ENCODE measurements at places on chromosomes 4 and X.

DNA sequence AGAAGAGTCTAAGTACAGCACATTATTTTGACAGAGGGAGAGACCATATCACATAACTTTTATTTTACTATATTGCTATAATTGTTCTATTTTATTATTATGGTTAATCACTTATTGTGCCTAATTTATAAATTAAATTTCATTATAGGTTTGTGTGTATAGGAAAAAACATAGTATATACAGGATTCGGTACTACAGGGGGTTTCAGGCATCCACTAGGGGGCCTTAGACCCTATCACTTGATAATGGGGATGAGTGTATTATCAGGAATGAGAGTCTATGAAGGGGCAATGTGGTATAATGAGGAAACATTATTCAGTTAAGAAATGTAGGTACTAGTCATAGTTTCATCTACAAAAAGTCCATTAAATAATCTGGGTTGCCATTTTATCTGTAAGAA lies 833.1 kb downstream of the C4orf33 start:
- no peaks in the 10 kb centered on the region for H3K4me1 ChIP-seq
- H3K27ac ChIP-seq: no peak overlapping the region
- H3K36me3 ChIP-seq: no peaks in the 10 kb centered on the region
- no peak overlapping the region for H3K4me3 ChIP-seq
- no peak for DNase-seq

DNA sequence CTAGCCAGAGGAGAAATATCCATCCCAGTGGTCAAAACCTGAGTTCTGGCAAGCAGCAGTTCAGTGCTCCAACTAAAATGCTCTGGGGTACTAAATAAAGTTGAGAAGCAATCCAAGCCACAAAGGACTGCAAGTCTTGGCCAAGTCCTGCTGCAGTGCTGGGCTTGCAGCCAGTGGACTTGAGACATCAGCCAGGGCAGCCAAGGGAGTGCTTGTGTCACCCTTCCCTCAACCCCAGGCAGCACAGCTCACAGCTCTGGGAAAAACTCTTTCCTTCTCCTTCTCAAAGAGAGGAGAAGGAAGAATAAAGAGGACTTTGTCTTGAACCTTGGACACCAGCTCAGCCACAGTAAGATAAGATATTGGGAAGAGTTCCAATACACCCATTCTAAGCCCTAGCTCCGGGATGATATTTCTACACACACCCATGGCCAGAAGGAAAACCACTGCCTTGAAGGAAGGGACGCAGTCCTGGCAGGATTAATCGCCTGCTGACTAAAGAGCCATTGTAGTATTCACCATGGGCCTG lies 99.8 kb downstream of the PTCHD1 start:
- no peak for DNase-seq
- H3K27me3 ChIP-seq: no peaks in the 10 kb centered on the region
- no peaks in the 10 kb centered on the region for H3K4me1 ChIP-seq
- no peak overlapping the region for H3K27ac ChIP-seq
- H3K36me3 ChIP-seq: no peaks in the 10 kb centered on the region

DNA sequence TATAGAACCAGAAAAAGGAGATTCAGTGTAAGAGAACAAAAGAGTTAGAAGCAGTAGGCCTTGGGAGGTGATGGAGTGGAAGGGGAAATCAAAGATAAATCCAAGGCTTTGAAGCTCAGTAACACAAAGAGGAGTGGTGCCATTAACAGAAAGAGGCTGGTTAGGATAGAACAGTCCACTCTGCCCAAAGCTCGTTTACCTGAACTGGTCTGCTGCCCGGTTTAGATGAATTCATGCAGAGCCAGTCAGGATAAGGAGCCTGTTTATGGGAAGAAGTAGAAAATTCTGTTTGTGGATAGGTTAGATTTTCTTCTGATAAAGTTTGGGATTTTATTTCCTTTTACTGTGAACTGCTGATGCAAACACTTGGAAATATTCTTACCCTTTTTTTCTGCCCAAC lies 80.6 kb downstream of the HMGB2 start:
- H3K4me1 ChIP-seq: peaks cover 9% of the 10 kb centered on the region
- no peaks in the 10 kb centered on the region for H3K36me3 ChIP-seq
- no peak for DNase-seq

- H3K4me1 ChIP-seq: no peaks in the 10 kb centered on the region
- no peaks in the 10 kb centered on the region for H3K36me3 ChIP-seq
- no peak for DNase-seq
- H3K4me3 ChIP-seq: no peak overlapping the region
- H3K27ac ChIP-seq: no peak overlapping the region
- H3K27me3 ChIP-seq: no peaks in the 10 kb centered on the region
Observed at GRCh38 chr4:130359542-130359941, 1263.6 kb downstream of the C4orf33 start.

GRCh38 chrX:8403988-8404387 lies 60.6 kb upstream of the VCX3B start:
- H3K27me3 ChIP-seq: no peaks in the 10 kb centered on the region
- DNase-seq: peak; percentile 23
- H3K4me1 ChIP-seq: peaks cover 21% of the 10 kb centered on the region
- H3K36me3 ChIP-seq: no peaks in the 10 kb centered on the region

DNA sequence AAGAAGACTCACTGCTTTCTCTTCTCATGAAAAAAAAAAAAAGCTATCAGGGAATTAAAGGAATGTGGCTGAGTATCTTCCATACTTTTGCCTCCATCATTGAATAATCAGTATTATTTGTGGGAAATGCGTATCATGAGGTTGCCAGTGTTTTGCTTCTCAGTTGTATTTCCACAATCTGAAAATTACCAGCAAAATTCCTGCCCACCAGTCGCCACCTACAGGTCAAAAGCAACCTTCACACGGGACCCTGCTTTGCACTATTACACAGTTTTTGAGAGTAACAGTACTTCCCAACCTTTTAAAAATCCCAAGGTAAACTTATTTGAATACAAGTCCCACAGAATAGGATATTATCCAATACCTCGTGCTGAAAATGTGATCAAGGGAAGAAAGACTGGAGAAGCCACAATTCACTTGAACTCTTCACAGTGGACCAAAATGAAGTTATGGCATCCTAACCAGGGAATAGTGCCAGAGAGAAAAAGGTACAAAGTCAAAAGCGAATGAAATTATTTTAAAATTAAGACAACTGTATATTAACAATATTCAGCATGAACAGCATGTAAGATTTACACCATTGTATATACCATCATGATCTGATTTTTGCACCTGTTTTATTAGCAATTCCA lies 30.4 kb downstream of the PGRMC1 start:
- H3K4me3 ChIP-seq: no peak overlapping the region
- H3K27ac ChIP-seq: no peak overlapping the region
- no peaks in the 10 kb centered on the region for H3K27me3 ChIP-seq
- no peaks in the 10 kb centered on the region for H3K4me1 ChIP-seq

- 0 out of 2 replicates have a peak, but pooled peaks cover 5% of the 10 kb centered on the region for H3K4me1 ChIP-seq
- H3K36me3 ChIP-seq: no peaks in the 10 kb centered on the region
- no peak overlapping the region for H3K27ac ChIP-seq
- H3K4me3 ChIP-seq: no peak overlapping the region
Observed at GRCh38 chr4:40205259-40206198, 8.7 kb downstream of the RHOH start.

GRCh38 chrX:133475521-133475920 lies 60.2 kb upstream of the GPC4 start:
- H3K4me1 ChIP-seq: no peaks in the 10 kb centered on the region
- no peak for DNase-seq

All from SJSA1 (cell line).